Aorta (tissue), 5 donors: ENCODE measurements at places on chromosomes 4 and X.

GRCh38 chrX:42837101-42837726 lies 59.3 kb upstream of the PPP1R2C start:
- no peak for DNase-seq

GRCh38 chrX:42094218-42094617 lies 170.9 kb upstream of the CASK start:
- DNase-seq = no peak

GRCh38 chr4:110633358-110634341 lies 10.8 kb upstream of the PITX2 start:
- DNase-seq = no peak

- DNase-seq = no peak
Measured at GRCh38 chrX:148337873-148338272, 162.5 kb upstream of the AFF2 start.

DNA sequence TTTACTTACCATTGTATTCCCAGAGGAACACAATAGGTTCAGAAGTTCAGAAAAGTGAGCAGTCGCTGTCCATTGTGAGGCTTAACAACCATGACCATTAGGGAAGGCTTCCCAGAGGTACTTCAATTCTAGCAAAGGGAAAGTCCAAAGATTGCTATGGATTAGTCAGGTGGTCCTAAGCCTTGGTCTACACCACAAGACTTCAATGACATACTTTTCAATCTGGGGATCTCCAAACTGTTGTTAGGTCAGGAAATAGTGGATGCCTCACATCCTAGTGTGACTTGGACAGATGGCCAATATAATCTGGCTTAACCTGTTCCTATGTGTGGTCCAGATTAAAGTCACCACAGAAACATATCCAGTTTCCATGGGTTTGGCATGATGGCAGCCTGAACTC lies 118.0 kb downstream of the SPCS3 start:
- no peak for DNase-seq

DNA sequence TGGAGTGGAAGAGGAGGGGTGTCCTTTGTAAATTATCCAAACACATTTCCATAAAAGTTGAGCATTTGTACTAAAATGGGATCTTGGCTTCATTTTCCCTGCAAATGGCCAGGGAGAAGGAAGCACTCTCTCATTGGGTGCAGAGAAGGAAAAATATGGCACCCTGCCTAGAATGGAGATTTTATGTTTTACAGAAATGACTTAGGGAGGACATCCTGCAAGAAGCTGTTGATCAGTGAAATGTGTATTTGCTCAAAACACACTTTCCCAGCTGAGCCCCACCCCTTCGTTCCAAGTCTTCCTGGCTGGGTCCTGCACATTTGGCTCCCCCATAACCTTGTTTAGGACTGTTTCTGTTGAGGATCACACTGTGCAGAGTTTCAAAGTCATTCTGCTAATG lies 213.5 kb upstream of the TAPT1 start:
- no peak for DNase-seq

GRCh38 chr4:188780686-188781085 lies 641.4 kb downstream of the TRIML1 start:
- DNase-seq = no peak

- no peak for DNase-seq
Measured at GRCh38 chr4:94334476-94334875, 8.2 kb downstream of the HPGDS start.

GRCh38 chr4:16417198-16417597 lies 190.9 kb upstream of the TAPT1 start:
- no peak for DNase-seq

DNA sequence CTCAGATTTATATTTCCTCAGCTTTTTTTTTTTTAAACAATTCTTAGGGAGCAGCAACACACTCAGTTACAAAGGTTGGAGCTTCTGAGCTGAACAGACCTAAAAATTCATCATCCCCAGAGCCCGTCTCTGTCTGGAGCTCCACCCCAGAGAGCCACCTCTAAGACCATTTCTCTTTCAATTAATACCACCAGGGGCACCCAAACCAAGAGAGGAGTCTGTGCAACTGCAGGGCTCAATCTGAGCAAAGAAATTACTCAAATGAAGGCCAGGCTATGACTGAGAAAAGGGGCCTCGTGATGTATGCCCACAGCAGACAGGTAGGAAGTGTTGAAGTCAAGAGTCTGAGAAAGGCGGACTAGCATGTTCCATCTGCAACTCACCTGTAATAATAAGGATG lies 95.5 kb downstream of the C4orf51 start:
- no peak for DNase-seq

GRCh38 chrX:148572337-148572736 lies 71.9 kb downstream of the AFF2 start:
- DNase-seq = no peak

DNA sequence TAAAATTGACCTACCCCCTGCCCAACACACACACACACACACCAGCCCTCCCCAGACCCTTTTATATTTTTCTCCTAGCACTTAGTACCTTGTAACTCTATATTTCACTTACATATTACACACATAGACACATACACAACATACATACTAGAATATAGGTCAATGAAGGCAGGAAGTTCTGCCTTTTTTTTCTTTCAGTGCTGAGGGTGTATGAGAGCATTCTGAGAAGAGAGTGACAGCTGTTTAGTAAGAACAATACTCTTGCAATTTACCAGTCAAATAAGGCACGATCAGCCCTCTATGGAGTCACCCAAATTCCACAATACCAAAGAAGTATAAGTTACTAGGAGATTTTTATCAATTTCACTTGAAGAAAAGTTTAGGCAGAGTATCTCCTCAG lies 33.5 kb downstream of the ACE2 start:
- DNase-seq = no peak

DNA sequence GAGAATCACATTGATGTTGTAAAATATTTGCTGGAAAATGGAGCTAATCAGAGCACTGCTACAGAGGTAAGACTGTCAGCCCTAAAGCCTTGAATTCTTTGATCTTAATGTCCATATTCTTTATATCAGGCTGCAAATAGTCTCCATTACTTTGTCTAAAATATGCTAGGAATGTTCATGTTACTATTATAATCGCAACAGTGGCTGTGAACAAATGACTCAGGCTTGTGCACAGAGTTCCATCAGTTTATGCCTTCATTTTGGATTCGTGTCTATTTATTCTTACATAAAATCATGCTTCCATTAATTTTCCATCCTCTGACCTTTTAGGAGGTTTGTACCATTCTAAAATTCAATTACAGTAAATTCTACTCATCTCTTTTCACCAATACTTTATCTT lies 182.7 kb downstream of the ANK2 start:
- no peak for DNase-seq

DNA sequence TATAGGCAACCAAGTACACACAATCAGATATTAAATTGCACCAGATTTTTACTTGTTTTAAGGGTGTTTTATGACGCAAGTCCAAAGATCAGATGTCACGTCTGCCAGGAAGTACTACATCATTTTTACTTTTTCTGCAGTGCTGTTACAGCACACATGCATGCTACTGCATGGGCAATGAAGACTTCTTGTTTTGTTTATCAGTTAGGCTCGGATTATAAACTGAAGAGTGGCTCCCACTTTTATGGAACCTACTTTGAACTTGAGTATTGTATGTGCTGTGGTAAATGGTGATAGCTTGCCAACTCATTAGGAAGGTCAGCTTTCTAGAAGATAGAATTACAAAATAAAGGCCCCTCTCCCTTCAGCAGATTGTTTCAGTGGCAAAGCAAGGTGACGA lies 131.6 kb downstream of the CEP135 start:
- DNase-seq = no peak

DNA sequence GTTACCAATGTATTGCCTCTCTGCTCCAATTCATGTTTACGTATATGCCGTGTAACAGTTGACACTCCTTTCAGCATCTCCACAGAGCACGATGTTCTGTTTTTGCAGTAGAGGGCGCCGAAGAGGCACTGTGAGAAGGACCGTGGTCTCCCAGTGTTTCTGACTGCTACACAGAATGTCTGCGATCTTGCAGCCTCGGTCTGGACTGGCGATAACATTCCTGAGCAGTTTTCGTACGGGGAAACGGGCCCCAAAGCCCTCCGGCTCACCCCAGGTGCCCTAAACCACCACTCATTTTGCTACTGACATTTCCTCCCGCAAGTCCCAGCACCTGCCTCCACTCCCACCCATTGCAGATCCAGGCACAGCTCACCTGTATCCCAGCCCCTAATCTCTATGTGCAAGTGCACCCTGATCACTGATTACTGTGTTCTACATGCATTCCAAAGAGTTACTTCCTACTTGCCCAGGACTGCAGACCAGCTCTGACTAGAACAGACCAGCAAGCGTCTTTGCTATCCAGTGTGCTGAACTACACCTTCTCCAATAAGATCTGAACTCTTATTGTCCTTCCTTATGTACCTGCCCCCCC lies 12.4 kb upstream of the NFXL1 start:
- DNase-seq = peak; percentile 45

- DNase-seq = no peak
Measured at GRCh38 chr4:24468071-24468470, 116.3 kb downstream of the DHX15 start.

GRCh38 chr4:78320349-78320935 lies 231.1 kb upstream of the ANXA3 start:
- DNase-seq = no peak

DNA sequence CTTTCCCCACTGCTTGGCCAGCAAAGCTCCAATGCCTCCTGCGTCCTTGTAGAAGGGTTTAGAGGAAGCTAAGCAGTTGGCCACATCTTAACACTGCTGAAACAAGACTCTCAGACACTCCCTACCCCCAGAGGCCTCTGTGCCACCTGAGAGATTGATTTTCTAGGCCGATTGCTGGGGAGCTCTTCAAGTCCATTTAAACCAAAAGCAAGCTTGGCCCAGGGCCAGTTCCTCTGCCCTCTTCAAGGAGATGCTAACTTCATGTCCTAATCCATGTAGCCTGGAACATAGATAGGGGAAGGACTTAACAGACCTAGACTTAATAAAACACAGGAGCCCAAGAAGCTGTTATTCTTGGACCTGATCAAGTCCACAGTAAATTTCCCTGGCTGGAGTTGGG lies 27.2 kb upstream of the FMR1NB start:
- no peak for DNase-seq

GRCh38 chrX:39850630-39851152 lies 247.1 kb downstream of the BCOR start:
- no peak for DNase-seq
